ENCODE measurements at places on chromosomes 1 and 21. TPM values are rescaled to one million over a fixed set of nuclear protein-coding genes. Genes with fewer than 3 reads are reported as not detected.

DNA sequence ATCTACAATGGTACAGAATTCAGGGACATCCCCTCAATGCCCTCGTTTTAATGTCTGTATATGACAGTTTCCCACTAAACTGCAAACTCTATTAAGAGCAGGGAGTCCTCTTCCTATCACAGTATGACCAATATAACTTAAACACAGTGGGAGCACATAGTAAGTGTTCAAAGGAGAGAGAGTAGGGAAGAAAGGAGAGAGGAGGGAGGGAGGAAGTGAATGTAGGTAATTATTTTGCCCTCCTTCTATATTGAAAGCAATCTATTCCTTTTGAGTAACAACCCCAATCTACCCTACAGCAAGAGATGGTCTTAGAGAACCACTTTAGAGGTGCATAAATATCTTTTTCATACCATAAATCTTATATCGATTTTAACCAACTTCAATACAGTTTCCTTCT is 121.4 kb downstream of the MRPL39 start:
- DNase-seq, result no peak

DNA sequence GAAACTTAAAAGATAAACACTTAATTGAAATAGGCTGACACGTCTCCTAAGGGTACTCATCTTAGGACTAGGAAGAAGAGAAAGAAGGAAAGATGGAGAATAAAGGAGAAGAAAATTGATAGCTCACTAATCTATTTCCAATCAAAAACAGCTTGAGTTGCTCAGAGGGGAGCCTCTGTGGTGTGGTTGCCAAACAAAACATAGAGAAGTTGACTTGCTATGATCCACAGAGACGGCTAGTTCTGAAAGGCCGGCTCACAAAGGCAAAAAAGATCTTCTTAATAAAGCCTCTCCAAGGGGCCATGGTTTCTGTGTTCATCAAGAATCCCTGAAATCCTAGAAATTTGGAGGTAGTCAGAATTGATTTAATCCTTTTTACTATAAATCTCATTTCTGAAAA is 644.1 kb downstream of the LMO4 start:
- DNase-seq, result no peak

The MYOC gene
- total RNA-seq, result not detected

The RHD gene
- not detected for total RNA-seq

DNA sequence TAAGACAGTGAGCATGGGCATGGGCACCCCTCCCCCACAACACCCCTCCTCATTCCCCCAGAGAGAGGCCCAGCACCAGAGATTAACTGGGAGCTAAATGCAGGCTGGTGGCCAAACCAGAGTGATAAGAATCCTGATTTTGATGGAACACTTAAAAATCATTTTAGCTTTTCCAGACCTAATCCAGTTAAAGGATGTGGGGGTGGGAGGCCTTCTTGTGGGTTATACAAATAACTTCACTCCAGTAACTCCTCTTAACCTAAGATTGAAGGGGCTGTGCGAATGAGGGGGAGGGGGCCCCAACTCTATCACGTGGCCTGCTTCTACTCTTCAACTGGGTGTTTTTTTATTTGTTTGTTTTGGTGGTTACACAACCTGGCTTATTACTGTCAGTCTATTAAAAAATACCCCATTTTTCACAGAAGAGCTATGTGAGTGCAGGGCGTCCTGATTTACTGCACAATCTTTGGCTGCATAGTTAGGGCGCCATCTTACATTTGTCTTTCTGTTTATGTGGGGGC is 398.1 kb upstream of the LYPLAL1 start:
- DNase-seq, result no peak

The PCSK9 gene
- 0.23 TPM for total RNA-seq

The SYTL1 gene
- total RNA-seq, result not detected

DNA sequence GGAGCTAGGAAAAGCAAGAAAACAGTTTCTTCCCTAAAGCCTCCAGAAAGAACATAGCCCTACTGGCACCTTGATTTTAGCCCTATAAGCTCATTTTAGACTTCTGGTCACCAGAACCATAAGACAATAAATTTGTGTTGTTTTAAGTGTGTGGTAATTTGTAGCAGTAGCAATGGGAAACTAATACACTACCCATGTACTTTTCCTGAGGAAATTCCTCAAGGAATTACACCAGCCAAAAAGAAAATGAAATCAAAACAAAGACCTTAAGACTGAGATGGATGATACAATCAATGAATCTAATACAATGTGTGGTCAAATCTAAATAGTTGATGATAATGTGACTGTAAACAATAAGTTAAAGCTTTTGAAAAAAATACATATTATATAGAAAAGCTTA is 11.8 kb downstream of the VAMP4 start:
- peak; percentile 45 for DNase-seq

DNA sequence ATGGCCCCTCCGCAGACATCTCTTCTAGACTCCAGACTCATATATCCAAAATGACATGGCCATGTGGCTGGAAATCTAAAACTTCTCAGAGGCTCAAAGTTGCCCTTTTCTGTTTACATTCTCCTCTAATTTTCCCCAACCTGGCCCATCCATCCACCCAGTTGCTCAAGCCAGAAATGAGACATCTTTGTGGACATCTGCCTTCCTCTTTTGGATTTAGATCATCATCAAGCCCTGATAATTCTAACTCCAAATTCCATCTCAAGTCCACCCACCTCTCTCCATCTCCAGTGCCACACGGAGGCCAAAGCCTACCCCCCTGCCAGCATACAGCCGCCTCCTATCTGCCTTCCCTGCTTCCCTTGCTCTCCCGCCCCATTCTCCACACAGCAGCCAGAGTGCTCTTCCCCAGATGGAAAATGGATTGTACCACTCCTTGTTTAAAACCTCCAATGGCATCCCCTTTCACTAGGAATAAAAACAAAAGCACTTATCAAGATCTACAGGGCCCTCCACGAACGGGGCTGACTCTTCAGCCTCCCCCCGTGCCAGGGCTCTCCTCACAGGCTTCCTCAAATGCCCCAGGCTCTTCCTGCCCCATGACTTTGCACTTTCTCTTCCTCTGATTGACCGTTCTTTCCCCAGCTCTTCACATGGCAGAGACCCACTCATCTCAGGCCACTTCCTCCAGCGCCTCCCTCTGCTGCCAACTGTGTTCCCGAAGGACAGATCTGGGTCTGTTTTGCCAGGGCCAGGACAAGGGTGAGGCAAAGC is 40.1 kb downstream of the SYT6 start:
- no peak for DNase-seq

DNA sequence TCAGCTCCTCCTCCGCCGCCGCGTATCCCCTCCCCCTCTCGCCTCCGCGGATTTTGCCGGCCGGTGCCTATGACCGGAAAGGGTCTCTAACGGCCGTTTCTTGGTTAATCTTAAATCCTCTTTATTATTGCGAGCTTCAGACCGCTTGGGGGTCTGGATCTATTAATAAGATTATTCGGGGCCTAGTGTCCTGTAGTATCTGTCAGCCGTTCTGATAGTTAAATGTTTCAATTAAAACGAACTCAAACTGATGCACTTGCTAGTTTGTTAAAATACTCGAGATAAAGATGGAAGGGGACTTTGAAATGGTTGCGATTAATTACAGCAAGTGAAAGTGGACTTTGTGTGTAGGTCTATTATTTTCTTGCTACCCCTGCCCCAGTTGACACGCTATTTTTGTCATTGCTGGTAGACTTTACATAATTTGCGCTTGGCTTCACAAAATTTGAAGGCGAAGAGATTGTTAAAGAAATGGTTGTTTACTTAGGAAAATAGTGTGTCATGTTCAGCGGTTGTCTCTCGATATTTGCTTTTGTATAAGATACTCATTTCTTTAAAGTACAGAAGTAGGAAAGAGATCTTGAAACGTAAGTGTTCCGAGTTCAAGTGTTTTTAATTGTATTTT is 779 bp downstream of the SON start:
- DNase-seq, result peak; percentile 61

DNA sequence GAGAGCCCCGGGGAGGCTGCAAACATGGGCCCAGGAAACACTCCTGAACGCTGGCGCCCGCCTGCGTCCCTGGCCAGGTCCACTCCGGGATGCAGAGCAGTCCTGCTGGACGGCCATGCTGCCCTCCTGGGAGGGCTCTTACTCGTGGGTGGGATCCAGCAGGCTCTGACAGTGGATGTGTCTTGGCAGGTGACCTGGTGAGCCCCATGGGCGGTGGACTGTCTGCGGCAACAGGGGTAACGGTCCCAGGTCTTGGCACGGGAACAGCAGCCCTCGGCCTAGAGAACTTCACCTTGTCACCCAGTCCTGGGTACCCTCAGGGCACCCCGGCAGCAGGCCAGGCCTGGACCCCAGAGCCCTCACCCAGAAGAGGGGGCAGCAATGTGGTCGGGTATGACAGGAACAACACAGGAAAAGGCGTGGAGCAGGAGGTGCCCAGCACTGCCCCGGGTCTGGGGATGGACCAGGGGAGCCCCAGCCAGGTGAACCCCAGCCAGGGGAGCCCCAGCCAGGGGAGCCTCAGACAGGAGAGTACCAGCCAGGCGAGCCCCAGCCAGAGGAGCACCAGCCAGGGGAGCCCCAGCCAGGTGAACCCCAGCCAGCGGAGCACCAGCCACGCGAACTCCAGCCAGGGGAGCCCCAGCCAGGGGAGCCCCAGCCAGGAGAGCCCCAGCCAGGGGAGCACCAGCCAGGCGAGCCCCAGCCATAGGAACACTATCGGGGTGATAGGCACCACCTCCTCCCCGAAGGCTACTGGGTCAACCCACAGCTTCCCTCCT is 39.8 kb downstream of the UMODL1 start:
- DNase-seq, result no peak

GRCh38 chr1:168206111-168206510 is 19.7 kb upstream of the SFT2D2 start:
- DNase-seq, result no peak

- DNase-seq, result no peak
Observed at GRCh38 chr1:67588178-67588855, 96.7 kb upstream of the GADD45A start.

The FAM177B gene
- total RNA-seq, result not detected

The C1orf226 gene
- total RNA-seq, result 4.2 TPM

The GJB5 gene
- not detected for total RNA-seq

DNA sequence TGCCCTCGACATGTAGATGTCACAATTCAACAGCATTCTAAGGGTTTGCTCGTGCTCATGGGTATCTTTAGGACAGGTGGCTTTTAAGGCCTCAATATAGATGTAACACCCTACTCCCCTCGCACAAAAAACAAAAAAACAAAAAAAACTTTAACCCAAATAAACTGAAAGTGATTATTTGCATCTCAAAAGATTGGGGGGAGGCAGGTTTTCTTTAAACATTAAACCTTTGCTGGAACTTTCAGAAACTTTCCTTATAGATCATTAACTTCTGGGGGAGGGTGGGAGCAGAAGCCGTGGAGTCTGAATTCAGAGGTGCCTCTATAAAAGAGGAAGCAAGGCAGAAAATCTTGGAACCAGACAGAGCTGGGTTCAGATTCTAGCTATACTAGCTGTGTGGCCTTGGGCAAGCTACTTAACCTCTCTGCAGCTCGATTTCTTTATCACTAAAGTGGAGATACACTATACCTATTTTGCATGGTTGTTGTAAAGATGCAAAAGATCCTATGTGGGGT is 3.2 kb upstream of the KIAA1614 start:
- DNase-seq, result no peak

The C1orf185 gene
- total RNA-seq, result not detected

DNA sequence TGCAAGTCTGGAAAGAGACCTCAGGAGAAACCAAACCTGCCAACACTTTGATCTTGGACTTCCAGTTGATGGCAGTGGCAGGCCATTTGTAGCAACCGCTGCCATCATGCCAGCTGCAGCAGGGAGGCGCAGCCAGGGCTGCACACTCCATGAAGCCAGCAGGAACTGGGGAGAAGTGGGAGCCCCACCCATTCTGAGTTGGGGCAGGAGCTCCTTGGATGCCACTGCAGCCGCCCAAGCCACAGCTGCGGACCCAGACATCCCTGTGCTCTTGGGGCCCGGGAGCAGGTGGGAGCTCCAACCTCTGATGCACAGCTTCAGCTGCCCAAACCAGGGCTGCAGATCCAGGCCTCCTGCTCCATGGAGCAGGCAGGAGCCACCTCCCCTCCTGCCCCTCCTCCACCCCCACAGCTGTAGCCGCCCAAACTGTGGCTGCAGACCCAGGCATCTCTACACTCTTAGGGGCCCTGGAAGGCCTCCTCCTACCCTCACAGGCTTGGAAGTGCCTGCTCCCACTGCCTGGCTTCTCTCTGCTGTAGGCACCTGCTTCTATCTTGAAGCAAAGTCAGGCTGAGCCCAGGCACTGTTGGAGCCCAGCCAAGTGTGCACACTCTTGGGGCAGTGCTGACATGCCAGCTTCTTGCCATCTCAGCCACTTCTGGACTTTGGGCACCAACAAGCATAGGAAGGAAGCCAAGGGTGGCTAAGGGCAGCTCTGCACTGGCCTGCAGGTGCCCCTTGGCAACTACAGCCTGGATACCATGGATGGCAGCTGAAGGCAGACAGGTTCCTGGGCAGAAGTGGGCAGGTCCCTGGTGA is 20.0 kb upstream of the DISP1 start:
- no peak for DNase-seq

The LIN28A gene
- not detected for total RNA-seq

The SPATA21 gene
- not detected for total RNA-seq

- peak; percentile 30 for DNase-seq
Observed at GRCh38 chr1:203678943-203679661, 52.5 kb downstream of the ATP2B4 start.

GRCh38 chr1:207486198-207486597 is 9.8 kb upstream of the CR1 start:
- DNase-seq, result no peak

GRCh38 chr1:62954758-62955157 is 170.8 kb downstream of the ATG4C start:
- no peak for DNase-seq

DNA sequence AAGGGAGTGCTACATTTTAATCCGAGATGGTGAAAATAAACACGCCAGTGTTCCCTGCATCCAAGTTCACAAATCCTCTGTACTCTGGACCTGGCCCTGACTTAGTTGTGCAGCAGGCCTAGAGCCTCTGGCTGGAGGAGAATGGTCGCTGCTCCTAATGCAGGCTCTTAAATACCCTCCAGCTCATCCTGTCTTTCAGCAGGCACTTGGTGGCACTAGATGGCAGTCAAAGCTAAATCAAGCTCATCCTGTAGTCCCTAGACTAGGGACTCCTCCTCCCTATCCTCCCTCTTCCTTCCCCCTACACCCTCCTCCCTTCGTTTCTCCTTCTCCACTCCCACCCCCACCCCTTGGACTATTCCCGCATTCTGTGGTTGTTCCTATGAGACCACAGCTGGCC is 41.6 kb upstream of the MTR start:
- no peak for DNase-seq

The ADAM30 gene
- not detected for total RNA-seq

- DNase-seq, result peak; percentile 54
Observed at GRCh38 chr1:11731691-11732283, 4.1 kb upstream of the AGTRAP start.

GRCh38 chr1:164587617-164588501 is 28.9 kb downstream of the PBX1 start:
- DNase-seq, result peak; percentile 18

The ASPM gene
- 55.1 TPM for total RNA-seq
